ENCODE measurements at places on chromosomes 7 and 10. TPM values are rescaled to one million over a fixed set of nuclear protein-coding genes. Genes with fewer than 3 reads are reported as not detected.

TAF3 gene
- 2.1 TPM for total RNA-seq

C10orf62 gene
- total RNA-seq: not detected

TMUB1 gene
- 73.4 TPM for total RNA-seq

NEBL gene
- total RNA-seq: 0.05 TPM

ATP6V0E2 gene
- 76.6 TPM for total RNA-seq

EN2 gene
- not detected for total RNA-seq

ERV3-1 gene
- total RNA-seq: 3.9 TPM

NKX6-2 gene
- total RNA-seq: not detected

LIPM gene
- total RNA-seq: not detected

CUBN gene
- 2.0 TPM for total RNA-seq

RNF32 gene
- 0.47 TPM for total RNA-seq

MEIG1 gene
- total RNA-seq: not detected

RADIL gene
- total RNA-seq: not detected

TBATA gene
- total RNA-seq: not detected

ASIC3 gene
- 0.20 TPM for total RNA-seq

FRMPD2 gene
- not detected for total RNA-seq

CDK5 gene
- total RNA-seq: 36.6 TPM

SLC26A3 gene
- total RNA-seq: not detected

IFIT3 gene
- total RNA-seq: 303 TPM

OPN1SW gene
- total RNA-seq: not detected

C7orf33 gene
- total RNA-seq: not detected

AGAP5 gene
- 1.1 TPM for total RNA-seq

HSPB1 gene
- 204 TPM for total RNA-seq
